ENCODE measurements at places on chromosomes 11 and 22.

GRCh38 chr22:20940186-20940651, 23.0 kb downstream of the CRKL start:
- no peak for DNase-seq

GRCh38 chr11:104089481-104089880, 53.0 kb downstream of the DDI1 start:
- DNase-seq = no peak

DNA sequence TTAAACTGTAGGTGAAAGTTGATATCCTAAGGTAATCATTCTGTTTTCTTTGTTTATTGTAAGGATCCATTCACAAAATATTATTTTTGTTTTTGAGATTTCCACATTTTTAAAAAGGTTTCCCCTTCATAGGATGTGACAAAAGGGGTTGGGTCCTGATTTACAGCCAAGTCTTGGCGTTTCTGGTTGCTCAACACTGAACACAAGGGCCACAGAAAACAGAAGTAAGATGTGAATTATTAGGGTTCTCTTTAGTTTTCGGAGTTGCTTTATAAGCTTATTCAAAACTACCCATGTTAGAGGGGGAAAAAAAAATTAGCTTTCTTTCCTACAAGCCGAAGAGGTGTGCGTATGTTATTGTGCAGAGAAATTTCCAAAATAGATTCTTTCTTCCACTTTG, 30.0 kb upstream of the FLI1 start:
- no peak for DNase-seq

GRCh38 chr11:5809122-5809519, 397 bp downstream of the OR52N2 start:
- DNase-seq = no peak

DNA sequence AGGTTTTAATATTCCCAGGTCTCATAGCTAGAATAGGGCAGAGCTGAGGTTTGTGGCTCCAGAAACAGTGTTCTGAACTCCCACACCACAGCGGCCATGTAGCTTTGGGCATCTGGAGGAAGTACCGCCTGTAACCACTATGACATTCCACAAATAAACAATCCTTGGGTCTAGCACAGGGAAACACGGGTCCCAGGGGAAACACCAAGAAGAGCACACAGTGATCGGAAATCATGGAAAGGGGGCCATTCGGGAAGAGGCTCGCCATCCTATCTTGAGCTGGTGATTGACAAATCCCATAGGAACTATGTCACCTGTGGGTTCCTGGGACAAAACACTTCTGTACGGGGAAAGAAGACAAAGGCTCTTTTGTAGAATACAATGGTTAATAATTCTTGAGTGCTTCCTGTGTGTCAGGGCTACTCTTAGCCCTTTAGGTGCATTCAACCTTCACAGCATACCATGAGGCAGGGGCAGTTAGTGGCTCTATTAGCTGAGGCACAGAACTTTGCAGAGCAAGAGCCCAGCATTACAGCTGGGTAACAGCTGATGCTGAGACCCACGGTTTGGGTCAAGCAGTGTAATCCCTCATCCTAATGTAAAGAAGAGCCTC, 514.2 kb downstream of the NTM start:
- no peak for DNase-seq

GRCh38 chr11:55652560-55652959, 4.4 kb downstream of the OR4S2 start:
- DNase-seq = no peak

GRCh38 chr11:118068206-118068944, 8.5 kb upstream of the TMPRSS4 start:
- DNase-seq = no peak

DNA sequence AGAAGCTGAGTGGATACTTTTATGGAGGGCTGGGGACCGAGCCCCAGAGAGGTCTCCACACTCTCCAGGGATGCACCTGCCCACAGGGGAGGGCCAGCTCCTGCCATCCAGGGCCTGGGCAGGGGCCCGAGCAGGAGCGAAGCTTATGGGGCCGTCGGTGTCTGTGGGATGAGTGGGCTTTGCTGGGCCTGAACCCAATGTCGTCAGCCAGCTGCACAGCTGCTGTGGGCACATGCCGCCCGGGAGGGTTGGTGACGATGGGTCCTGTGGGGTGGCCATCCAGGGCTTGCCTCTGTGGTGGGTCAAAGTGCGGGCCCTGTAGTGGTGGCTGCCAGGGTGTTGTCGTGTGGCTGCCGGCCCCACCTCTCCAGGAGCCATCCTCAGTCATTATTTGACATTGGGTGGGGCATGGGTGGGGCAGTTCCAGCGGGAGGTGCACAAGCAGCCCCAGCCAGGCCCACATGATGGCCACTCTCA, 447.1 kb downstream of the TBC1D22A start:
- DNase-seq = no peak

DNA sequence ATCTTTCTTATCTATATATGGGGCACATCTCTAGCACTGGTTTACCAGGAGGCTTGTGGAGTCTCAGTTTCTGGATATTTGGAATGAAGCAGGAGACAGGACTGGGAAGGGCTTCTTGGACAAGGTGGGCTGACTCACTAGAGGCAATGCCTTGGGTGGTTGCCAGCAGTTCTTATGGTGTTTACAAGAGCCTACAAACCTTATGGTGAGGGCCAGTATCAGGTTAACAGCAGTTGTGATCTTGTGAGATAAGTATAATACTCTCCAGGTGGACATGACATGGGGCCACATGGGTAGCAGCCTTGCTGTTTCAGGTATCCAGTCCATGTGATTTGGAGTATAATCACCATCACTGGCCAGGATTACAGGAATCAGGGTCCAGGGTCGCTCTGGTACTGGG, 10.2 kb downstream of the FUT4 start:
- peak; percentile 86 for DNase-seq

DNA sequence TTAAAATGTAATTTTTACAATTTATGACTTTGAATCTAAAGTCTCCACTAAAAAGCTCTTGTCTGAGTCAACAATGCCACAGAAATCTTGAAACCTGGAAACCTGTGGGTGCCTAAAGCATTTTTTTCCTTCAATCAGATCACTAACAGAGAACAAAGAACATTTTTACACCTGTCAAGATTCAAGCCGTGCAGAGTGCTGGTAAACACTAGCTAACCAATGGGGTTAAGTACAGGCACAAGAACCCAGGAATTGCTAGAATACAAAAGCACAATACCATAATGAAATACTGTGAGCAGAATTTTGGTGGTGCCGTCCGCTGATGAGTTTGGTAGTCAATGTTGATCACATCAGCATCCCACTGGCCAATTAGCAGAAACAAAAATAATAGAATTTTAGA, 380.3 kb upstream of the PITPNB start:
- DNase-seq = peak; percentile 77

Measured in DMS79 treated with DMSO at 0.1 percent for 48 hours (cell line).